Activated naive CD4-positive, alpha-beta T cell treated with anti-CD3 and anti-CD28 coated beads for 36 hours (primary cell): ENCODE measurements at places on chromosomes 4 and X. TPM values are rescaled to one million over a fixed set of nuclear protein-coding genes. Genes with fewer than 3 reads are reported as not detected.

Gene FAM47B
- total RNA-seq, result not detected

Gene RNF150
- not detected for total RNA-seq

DNA sequence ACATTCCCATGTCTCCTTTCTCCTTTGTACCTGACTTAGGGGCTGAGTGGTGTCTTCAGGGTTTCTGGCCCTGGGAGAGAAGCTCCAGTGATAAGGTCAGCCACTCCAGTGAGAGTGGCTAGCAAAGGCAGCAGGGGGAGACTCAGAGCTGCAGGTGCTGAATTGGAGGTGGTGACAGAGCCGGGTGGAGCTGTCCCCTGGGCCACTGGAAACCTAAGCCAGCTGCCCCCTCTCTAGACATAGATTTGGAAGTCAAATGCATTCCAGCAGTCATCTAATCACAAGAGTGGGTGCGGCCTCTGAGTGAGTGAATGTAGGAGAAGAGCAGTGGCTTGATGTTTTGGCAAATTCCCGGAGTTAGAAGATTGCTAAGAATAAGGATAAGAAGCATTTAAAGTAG, 28.5 kb downstream of the TRIM2 start:
- peaks cover 36% of the 10 kb centered on the region for H3K4me1 ChIP-seq
- H3K27ac ChIP-seq, result no peak overlapping the region
- no peaks in the 10 kb centered on the region for H3K36me3 ChIP-seq
- H3K4me3 ChIP-seq, result no peak overlapping the region
- peak; percentile 39 for DNase-seq
- H3K27me3 ChIP-seq, result no peaks in the 10 kb centered on the region

Gene MSN
- 482 TPM for total RNA-seq

GRCh38 chr4:171025776-171026175, 787.4 kb upstream of the GALNTL6 start:
- H3K27ac ChIP-seq, result no peak overlapping the region
- H3K4me3 ChIP-seq, result no peak overlapping the region
- no peaks in the 10 kb centered on the region for H3K4me1 ChIP-seq
- no peaks in the 10 kb centered on the region for H3K27me3 ChIP-seq
- no peaks in the 10 kb centered on the region for H3K36me3 ChIP-seq

GRCh38 chr4:81747242-81747930, 275.7 kb upstream of the RASGEF1B start:
- H3K36me3 ChIP-seq, result no peaks in the 10 kb centered on the region
- H3K4me3 ChIP-seq, result no peak overlapping the region
- H3K27me3 ChIP-seq, result no peaks in the 10 kb centered on the region
- DNase-seq, result no peak
- no peak overlapping the region for H3K27ac ChIP-seq

DNA sequence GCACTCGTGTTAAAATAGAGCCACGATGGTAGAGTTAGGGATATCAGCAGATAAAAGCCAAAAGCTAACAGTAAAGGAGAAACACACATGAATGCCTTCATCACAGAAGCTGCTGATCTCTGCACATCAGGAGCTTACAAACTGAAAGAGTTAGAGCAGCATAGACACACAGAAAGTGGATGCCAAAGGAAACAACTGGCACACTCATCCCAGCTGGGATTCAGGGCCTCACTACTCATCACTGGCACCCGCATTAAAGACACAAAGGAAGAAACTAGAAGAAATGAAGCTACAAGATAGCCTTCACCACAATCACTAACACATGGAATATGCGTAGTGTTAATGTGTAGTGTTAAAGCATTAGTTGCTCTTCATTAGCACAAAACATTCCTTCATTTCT, 156.4 kb upstream of the TBL1X start:
- no peak for DNase-seq
- H3K27me3 ChIP-seq, result no peaks in the 10 kb centered on the region
- H3K27ac ChIP-seq, result no peak overlapping the region
- H3K4me1 ChIP-seq, result peaks cover 3% of the 10 kb centered on the region
- no peak overlapping the region for H3K4me3 ChIP-seq

- no peak overlapping the region for H3K4me3 ChIP-seq
- no peak for DNase-seq
- H3K27me3 ChIP-seq, result peaks cover 6% of the 10 kb centered on the region
- H3K36me3 ChIP-seq, result peaks cover 16% of the 10 kb centered on the region
Measured at GRCh38 chr4:25283948-25284347, 28.6 kb upstream of the ZCCHC4 start.
